Stimulated activated CD8-positive, alpha-beta memory T cell treated with anti-CD3 and anti-CD28 coated beads, Interleukin-15, amount 100 ng/mL, for 48 hours (primary cell): ENCODE measurements at places on chromosomes 2 and 18.

GRCh38 chr2:158395166-158395565, 61.4 kb downstream of the CCDC148 start:
- DNase-seq = no peak

- DNase-seq = no peak
These were observed 36.3 kb upstream of the ACVR2A start for GRCh38 chr2:147808520-147808919.

- no peak for DNase-seq
These were observed 11.6 kb upstream of the TAF1B start for GRCh38 chr2:9831670-9832069.

DNA sequence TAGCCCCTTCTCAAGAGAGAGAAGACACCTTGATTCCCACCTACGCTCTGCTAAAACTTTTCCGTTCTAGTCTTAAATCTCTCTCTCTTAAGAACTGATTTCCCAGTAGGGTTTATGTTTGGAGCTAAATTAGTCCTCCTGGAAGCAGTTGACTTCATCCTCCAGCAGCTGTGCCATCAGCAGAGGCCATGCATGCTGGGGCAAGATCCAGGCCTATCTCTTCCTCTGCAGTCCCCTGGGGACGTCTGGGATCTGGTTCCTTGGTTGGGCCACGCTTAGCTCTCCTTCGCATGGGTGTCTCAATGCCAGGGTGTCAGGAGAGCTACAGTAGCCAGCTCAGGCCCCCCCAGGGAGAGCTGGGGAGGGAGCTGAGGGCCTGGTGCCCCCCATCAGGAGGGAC, 49.7 kb downstream of the HPCAL1 start:
- DNase-seq = no peak

- DNase-seq = no peak
These were observed 46.7 kb downstream of the EML6 start for GRCh38 chr2:54770211-54770610.

DNA sequence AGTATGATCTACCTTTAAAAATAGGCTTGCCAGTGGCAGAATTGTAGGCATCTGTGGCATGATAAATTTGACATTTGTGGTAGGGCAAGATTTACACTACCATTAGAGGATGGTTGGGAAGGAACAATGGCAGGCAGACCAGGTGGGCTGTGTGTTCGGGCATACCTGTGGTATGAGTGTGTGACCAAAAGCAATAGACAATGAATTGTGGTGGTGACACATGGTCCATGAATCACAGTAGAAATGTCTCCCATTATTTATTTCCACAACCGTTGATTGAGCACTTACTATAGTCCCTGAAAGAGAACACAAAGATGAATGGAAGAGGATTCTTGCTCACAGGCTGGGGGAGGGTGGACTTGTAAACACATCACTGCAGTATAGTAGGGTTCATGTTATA, 29.9 kb upstream of the RUFY4 start:
- DNase-seq = no peak

- no peak for DNase-seq
These were observed 364.7 kb downstream of the GPD2 start for GRCh38 chr2:156800781-156801361.

DNA sequence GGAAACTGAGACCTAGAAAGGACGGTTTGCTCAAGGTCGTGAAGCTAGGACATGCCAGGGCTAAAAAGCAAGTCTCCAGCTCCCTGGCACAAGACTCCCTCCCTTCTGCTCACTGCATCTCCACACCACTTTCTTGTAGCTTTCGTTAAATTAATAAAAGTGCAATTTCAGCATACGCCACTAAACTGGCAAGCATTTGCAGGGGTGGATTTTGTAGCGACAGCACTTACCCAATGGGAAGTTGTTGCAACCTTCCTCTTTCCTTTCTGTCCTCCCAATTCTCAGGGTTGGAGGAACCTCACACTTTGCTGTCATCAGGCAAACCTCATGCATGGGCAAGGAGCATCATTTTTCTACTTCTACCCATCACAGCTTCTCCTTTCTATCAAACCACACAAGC, 7.4 kb upstream of the RHOB start:
- no peak for DNase-seq

- DNase-seq = no peak
These were observed at the start of gene STEAP3 for GRCh38 chr2:119223521-119224390. STEAP3 (plus strand) TSS chr2:119223834; CDS start chr2:119231013, 7,179 bp downstream.

GRCh38 chr2:103868396-103868795, 985.5 kb upstream of the POU3F3 start:
- DNase-seq = no peak

GRCh38 chr18:3456686-3457069, 6.7 kb downstream of the TGIF1 start:
- DNase-seq = no peak

DNA sequence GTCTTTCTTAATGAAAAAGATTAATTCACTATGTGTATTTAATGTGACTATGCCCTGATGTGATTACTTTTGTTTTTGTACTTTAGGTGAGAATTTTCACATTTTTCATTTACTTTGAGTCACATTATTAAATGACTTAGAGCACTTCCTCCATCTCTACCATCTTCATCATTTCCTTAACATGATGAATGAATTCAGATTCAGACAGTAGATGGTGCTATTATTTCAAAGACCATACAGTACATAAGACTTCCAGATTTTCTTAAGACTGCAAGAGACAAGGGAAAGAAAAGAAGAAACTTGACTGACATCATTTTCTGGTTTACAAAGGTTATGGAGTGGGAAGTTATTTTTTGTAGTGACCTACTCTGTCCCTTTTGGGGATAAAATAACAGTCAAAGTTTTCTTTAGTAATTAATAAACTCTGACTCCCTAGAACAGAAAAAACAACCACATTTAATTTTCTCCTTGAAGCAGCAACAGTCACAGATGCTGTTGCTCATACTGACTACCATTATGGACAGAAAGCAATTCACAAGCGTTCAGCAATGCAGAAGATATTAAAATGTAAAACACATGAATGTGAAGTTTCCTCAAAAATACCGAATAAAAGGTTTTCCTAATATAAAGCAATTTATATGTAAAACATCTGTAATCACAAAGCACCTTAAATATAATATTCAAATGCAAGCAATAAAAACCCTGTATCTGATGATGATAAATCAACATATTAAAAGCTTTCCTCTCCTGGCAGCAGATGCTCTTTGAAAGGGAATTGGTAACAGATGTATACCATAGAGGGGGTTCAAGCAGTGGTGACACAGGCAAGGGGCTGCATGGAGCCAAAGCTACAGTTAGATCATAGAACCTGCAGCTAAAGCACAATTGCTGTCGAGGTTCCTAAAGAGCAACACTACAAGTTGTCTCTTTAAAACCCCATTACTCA, 1010.9 kb upstream of the NXPH2 start:
- DNase-seq = no peak

- no peak for DNase-seq
These were observed 165.5 kb downstream of the TMEM247 start for GRCh38 chr2:46644690-46645385.

GRCh38 chr2:104702031-104702850, 151.7 kb upstream of the POU3F3 start:
- DNase-seq = no peak

DNA sequence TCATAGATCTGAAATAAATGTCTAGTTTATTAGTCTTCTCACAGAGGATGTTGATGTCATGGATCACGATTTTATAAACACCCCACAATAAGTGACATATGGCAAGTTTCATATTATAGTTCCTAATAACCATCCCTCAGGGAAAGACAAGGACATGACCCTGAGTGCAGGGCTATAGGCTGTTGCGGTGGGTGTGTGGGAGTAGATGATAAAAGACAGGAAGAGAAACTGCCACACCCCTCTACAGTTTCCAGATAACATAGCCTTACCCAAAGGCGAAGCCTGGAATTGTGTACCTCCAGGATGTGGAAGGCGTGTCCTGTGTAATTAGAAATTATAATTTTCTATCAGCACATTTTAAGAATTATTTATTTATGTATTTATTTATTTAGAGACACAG, 2.4 kb upstream of the NEDD4L start:
- DNase-seq = no peak

DNA sequence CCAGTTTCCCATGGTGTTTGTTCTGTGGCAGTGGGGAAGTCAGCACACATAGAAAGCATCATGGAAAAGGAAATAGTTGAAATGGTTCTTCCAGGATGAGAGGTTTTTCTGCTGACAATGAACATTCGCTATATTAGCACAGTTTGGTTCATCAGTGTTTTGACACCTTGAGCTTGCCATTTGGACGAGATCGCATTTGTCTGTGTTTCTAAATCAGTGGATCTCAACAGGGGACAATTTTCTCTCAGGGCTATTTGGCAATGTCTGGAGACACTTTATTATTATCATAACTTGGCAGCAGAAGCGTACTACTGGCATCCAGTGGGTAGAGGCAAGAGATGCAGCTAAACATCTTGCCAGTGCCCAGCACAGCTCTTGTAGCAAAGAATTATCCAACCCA, 74.6 kb downstream of the CD8B2 start:
- DNase-seq = no peak

GRCh38 chr2:176080540-176081375, 3.0 kb downstream of the EVX2 start:
- DNase-seq = no peak

DNA sequence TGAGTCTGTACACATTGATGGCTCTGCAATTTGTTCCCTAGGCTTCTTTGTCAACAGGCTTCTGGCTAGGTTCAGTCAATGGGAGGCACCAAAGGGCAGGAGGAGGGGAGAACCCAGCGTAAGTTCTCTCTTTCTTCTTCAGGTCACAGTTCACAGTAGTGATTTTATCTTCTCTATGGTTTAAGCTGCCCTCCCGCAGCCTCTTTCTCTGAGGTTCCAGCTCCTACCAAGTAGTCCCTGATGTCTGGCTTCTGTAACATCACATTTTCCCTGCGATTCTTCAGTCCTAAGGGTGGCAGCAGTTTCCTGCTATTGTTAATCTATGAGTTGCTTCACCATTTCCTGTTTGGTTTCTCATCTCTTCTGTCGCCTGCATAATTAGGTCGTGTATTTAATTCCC, 107.4 kb downstream of the CPO start:
- no peak for DNase-seq

DNA sequence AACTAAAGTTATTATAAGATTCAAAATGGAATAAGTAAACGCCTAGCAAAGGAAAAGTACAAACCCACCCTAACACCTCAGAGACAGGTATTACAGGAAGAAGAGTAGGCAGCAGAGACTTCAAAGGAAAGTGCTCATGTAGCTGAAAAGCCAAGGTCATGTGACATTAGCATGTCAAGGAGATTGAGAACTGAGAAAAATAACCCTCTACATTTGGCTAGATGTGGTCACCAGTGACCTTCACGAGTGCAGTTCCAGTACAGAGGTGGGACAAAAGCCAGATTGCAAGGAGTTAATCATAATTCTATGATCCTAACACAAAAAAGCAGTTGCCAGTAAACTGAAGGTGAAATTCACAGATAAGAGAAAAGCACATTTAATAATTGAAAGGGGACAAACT, 252.7 kb downstream of the ZEB2 start:
- DNase-seq = no peak

DNA sequence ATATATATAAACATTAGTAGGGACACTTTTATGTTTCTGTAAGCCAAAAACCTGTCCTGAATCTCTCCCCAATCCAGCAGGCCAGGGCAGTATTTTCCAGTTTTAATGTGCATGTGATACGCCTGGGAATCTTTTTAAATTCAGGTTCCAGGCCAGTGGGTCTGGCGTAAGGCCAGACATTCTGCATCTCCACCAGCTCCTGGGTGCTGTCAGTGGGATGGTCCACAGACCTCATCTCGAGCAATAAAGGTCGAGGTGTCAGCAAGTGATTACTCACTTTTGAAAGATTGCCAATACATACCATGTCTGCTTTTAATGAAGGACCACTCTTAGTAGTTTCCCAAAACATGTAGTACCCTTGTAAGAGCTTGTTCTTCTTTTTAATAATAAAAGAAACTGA, 189.9 kb upstream of the SH3BP4 start:
- no peak for DNase-seq

DNA sequence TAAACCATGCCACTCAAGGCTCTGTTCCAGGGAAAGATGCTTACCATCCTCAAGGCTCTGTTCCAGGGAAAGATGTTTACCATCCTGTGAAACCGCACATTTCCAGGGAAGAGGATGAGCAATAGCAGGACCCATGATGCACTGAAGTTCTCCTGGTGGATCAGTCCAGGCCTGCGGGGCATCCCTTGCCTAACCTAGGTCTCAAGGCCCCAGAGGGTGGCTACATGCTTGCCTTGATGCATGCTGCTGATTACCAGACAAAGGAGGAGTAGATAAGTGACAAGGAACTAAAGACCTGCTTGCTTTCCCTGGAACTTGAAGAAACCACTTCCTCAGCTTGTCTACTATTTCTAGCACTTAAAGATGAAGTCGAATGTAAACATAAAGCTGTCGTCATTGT, 111.0 kb upstream of the LINC00305 start:
- no peak for DNase-seq

DNA sequence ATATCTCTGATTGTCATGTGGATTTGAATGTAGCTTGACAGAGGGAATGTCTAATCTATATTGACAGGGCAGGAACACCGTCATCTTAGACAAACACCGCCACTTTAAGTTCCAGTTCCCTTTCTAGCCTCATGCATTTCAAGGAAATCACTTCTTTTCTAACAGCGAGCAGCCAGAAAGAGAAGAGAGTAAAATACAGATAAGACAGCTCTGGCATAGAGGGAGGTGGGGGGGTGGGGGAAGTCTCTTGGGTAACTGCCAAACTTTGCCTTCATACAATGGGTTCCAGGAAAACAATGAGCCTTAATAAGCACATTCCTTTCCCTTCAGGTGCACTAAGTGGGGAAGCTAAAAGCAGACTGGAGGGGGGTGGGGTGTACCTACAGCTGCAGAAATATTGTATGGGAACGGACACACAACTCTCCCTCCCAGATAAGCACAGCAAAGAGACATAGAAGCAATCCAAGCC, 37.2 kb downstream of the CASP10 start:
- no peak for DNase-seq

- DNase-seq = no peak
These were observed 94.6 kb upstream of the SMAD2 start for GRCh38 chr18:48024881-48025660.

DNA sequence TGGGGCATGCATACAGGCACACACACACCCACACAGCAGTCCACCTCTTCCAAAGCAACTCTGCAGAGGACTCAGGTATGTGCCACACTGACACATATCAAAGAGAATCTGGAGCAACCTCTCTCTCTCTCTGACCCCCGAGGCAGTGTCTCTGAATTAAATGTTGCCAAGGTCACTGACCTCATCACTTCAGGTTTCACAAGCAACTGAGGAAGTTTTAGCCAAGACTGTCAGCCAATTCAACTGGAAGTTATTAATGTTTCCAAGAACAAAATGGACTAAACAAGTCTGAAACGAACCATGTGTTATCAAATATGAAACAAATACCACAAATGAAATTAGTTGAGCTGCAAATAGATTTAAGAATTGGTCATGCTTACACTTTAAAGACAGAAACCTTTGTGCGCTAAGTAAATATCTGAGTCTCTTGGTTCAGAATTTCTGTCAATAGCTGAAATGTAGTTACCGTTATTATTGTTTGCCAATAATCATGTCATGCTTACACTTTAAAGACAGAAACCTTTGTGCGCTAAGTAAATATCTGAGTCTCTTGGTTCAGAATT, 86.1 kb downstream of the SLC25A12 start:
- DNase-seq = no peak
